Left ventricle myocardium inferior (tissue), 1 donor: ENCODE measurements at places on chromosomes 2 and 18.

- DNase-seq = no peak
Measured at GRCh38 chr2:63399156-63399555, 189.1 kb downstream of the WDPCP start.

GRCh38 chr2:562391-563364 is 114.5 kb downstream of the TMEM18 start:
- DNase-seq = no peak

GRCh38 chr18:49692906-49693716 is 120.2 kb downstream of the ACAA2 start:
- no peak for DNase-seq

DNA sequence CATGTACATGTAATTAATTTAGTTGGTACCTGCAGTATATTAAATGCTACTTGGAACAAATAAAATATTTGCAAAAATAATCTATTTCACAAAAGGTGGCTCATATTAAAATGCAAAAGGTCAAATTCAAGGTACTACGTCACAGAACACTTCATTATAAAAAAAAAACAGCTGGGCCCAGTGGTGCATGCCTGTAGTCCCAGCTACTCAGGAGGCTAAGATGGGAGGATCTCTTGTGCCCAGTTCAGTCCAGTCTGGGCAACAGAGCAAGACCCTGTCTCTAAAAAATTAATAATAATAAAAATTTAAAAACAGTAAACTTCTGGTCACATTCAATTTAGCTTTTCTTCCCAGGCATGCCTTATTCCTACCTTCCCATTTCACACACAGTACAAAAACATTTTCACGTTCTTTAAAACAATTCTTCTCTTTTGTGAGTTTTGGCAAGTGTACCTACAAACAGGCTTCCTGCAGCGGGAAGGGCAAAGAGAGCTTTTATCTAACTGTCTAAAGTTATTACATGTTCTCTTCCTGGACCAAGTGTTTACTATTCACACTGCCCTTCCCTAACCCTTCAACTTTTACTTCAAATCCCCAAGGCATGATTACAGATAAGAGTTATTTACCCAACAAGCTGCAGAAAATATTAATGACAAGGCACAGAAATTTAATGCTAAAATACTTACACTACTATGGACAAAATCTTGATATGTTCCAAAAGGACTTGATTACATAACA is 10.7 kb downstream of the BAZ2B start:
- no peak for DNase-seq

GRCh38 chr2:144225076-144225475 is 294.8 kb downstream of the ZEB2 start:
- DNase-seq = no peak

DNA sequence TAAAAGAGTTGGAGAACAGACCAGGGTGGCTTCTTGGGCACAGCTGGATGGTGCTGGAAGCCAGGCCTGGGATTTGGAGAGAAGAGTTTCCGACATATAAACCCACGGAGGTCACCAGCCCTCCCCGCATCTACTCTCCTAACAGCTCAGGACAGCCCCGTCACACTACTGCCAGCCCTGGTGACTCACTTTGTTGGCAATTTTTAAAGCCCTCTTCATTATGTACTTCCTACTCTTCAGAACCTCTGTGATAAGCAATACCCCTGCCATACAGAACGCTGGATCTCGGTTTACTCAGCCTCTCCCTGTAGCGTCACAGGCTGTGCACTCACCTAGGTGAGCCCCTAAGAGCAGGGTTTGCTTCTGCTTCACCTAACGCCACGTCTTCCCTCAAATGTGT is 48.1 kb downstream of the ID2 start:
- DNase-seq = peak; percentile 45

DNA sequence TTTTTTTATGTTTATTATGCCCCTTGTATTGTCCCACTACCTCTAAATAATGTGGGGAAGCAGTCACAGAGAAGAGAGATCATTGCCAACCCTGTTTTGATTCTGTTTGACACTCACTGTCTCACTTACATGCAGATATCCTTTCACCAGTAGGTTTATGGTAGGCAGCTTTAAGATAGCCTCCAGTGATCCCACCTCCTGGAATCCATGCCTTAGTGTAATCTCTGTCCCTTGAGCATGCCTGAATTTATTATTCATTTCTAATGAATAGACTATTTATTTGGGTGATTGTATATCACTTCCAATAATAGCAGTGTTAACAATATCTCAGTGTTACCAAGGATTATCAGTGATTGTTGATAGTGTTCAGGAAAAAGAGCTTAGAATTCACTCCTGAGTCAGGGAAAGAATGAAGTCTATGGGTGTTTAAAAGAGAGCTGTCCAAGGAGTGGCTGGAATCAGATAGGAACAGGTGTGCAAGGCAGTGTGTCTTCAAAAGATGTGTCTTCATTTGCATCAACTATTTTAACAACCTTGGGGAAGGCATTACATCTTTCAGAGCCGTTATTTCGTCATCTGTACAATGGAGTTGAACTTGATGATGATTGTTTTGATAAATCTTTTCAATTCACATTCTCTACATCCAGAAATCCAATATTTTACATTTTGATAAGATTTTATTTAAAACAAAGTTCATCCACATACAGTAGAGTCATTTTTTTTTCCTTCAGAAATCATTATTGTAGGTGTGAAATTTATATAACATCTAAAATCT is 31.9 kb downstream of the PKP4 start:
- DNase-seq = no peak

DNA sequence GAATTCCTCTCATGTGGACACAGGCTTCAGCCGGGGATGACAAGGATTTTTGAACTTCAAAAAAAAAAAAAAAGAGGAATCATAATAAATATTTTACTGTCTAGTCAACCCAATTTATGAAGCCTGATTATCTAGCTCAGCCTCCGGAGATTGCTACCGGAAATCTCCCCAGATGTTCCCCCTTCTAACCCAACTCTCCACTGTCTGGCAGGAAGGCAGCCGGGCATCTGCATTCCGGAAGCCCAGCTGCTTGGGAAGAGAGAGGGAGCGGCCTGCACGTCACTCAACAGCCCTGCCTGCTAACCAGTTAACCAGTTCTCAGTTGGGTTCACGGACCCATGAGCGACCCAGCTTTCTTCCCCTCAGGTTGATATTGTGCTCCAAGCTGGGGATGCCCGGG is 87.2 kb upstream of the POU3F3 start:
- no peak for DNase-seq

GRCh38 chr2:48228345-48228684 is 301.6 kb upstream of the STON1 start:
- no peak for DNase-seq

DNA sequence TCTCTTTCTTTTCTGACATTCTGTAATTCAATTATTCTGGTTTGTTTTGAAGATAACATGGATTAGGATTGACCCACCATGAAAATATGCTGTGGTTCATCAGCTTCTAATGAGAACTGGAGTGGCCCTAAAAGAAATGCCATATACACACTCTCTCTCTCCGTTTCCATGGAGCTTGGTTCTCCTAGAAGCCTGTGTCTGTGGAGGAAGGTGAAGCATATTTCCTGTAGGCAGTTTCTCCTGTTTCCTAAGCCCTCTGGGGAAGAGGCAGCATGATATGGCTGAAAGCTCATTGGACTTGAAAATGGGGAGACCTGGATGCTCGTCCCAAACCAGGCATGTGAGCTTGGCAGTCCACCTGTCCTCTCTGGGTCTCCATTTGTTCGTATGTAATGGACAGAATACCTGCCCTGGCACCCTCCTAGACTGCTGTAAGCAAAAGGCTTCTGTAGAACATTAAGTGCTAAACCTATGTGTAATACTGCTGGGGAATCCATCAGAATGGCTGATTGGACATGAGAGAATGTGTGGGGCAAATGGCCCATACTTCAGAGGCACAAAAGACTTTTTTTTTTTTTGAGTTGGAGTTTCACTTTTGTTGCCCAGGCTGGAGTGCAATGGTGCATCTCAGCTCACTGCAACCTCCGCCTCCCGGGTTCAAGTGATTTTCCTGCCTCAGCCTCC is 75.3 kb upstream of the PPP1CB start:
- DNase-seq = no peak

- DNase-seq = peak; percentile 65
Measured at GRCh38 chr18:7273301-7273921, 42.5 kb downstream of the LRRC30 start.

DNA sequence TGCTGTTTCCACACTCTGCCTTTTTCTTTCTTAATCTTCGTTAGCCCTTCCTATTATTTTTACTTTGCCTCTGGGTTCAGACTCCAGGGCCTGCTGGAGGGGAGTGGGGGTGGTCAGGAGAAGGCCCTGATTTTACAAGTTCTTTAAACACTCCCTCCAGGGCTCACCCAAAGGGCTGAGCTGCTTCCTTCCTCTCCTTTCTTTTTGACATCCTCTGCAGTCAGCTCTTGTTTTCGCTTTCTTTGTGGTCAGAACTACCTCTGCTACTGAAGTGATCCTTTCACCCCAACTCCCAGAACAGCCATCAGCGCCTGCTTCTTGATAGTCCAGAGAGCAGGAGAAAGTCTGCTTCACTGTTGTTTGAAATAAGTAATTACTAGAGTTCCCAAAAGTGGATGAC is 925.7 kb downstream of the EPHA4 start:
- DNase-seq = no peak

DNA sequence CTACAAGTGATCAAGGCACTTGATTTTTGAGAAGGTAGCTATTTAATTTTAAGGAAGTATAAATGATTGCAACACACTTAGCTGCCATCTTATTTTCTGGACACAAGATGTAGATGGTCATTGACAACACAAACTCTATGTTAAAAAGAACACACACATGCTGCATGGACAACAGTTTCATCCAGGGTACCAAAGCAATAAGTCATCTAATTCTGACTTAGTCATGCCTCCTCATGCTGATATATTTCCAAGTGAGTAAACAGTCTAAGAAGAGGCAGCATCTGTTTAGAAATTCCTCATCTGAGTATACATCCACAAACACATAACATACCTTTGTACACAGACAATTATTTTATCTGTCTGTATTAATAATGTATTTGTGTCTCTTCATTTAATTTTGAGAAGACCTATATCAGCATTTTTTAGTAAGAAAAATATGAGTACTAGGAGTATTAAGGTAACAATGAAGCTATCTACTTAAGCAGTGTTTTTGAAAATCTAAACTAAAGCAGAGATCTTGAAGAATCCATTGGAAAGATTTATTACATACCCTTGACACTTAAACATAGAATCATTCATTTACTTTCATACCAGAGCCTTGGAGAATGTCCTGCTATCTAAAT is 84.9 kb downstream of the SCN1A start:
- DNase-seq = no peak

- DNase-seq = no peak
Measured at GRCh38 chr2:218927422-218927821, 32.0 kb upstream of the CDK5R2 start.

DNA sequence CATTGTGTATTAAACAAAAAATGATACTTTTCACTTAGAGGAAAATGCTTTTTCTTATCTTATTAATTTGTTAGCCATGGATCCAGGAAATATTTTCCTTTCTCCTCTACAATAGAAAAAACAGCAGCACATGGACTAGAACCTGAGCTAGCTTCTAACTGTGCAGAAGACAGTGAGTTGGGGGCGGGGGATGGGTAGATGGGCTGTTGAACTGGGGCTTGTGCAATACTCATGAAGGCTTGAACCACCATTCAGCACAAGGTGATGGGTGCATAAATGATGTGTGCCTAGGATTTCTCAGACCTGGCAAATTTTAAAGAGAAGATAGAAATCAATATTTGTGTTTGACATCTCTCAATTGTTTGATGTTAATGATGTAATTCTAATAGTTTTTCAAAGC is 42.0 kb downstream of the COL5A2 start:
- no peak for DNase-seq

DNA sequence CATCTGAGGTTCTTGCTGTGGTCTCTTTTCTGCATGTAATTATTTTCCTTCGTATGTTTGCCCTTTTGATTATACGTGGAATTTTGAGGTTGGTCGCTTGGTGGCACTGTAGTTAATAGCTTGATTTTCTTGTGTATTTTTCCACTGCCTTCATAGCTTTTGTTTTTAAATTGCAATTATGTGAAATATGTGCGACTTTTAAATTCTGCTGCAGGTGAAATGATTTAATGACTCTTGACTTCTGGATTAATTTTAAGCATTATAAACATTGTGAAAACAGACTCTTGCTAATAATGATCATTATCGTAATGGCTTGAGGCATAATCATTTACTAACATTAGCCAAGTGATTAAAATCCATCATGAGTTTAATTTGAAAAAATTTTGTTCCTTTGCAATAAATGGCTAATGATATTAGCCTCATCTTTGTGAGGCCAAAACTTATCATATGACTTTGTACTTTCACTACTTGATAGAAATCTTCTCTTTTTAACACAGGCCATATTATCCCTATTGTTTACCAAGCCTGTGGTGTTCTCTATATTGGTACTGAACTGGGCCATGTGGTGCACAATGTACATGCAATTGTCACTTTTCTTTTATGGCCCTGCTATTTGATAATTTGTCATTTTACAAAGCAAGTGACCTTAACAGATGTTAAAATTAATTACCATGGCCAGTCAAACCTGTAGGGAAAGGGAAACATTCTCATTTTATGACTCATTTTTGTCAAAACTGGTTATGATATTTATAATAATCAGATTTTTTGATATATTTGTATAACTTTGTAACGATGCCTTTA is 62.8 kb upstream of the NEUROD1 start:
- DNase-seq = no peak
